GM23248 (cell line): ENCODE measurements at places on chromosomes 16 and 17. TPM values are rescaled to one million over a fixed set of nuclear protein-coding genes. Genes with fewer than 3 reads are reported as not detected.

The CLEC19A gene
- total RNA-seq, result not detected in 2 replicates

The PPP4C gene
- 135 and 168 TPM in 2 replicates for total RNA-seq

The NEUROD2 gene
- total RNA-seq, result not detected in 2 replicates

The SPATA20 gene
- total RNA-seq, result 146 TPM in 2 replicates

The GPR142 gene
- not detected in 2 replicates for total RNA-seq

The SPATA22 gene
- total RNA-seq, result not detected in 2 replicates

The RGS11 gene
- total RNA-seq, result 2.4 and 7.0 TPM in 2 replicates

The ATP5PD gene
- 215 and 287 TPM in 2 replicates for total RNA-seq

The IRF8 gene
- not detected in 2 replicates for total RNA-seq

The ESRP2 gene
- 0.32 TPM in 1 of 2 replicates, not detected in the other for total RNA-seq

The ACBD4 gene
- 2.1 and 2.9 TPM in 2 replicates for total RNA-seq

The NPB gene
- 2.4 TPM in 2 replicates for total RNA-seq

The PIGL gene
- total RNA-seq, result 10.9 and 12.6 TPM in 2 replicates

The KCTD19 gene
- not detected in 2 replicates for total RNA-seq

The CBLN1 gene
- total RNA-seq, result not detected in 2 replicates

The EEF2KMT gene
- total RNA-seq, result 11.2 and 12.4 TPM in 2 replicates

The KRTAP4-1 gene
- total RNA-seq, result 0.76 TPM in 1 of 2 replicates, not detected in the other

The CSH1 gene
- not detected in 2 replicates for total RNA-seq

The FGF11 gene
- total RNA-seq, result not detected in 2 replicates

The TMED6 gene
- not detected in 2 replicates for total RNA-seq

The KRTAP4-5 gene
- not detected in 2 replicates for total RNA-seq

The HSD3B7 gene
- 69.7 and 73.2 TPM in 2 replicates for total RNA-seq

The ACAP1 gene
- 0.89 and 4.4 TPM in 2 replicates for total RNA-seq

The DHRS13 gene
- total RNA-seq, result 4.7 and 5.2 TPM in 2 replicates

The KRT25 gene
- not detected in 2 replicates for total RNA-seq

The LLGL1 gene
- 37.3 and 40.3 TPM in 2 replicates for total RNA-seq

The AANAT gene
- total RNA-seq, result not detected in 2 replicates

The PLA2G10 gene
- not detected in 2 replicates for total RNA-seq

The FOXN1 gene
- not detected in 2 replicates for total RNA-seq

The SPATA32 gene
- not detected in 2 replicates for total RNA-seq

The NECAB2 gene
- total RNA-seq, result not detected in 2 replicates
